ENCODE measurements at places on chromosomes 13 and 19.

DNA sequence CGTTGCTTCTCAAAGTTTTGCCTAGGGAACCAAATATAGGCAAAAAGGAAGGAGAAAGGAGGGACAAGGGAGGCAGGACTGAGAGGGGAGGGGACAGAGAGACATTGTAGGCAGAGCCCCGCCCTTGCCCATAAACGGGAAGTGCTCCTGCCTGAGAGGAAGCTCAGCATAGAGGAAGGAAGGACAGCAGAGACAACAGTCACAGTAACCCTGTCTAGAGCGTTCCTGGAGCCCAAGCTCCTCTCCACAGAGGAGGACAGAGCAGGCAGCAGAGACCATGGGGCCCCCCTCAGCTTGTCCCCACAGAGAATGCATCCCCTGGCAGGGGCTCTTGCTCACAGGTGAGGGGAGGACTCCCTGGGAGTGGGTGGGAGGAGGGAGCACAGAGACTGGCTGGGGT, at the start of gene CEACAM21:
Gene CEACAM21 (plus strand): TSS at position 169 of the 400 bp plus-strand sequence. CDS start 109 bp downstream, at position 278.
- no peak for DNase-seq

DNA sequence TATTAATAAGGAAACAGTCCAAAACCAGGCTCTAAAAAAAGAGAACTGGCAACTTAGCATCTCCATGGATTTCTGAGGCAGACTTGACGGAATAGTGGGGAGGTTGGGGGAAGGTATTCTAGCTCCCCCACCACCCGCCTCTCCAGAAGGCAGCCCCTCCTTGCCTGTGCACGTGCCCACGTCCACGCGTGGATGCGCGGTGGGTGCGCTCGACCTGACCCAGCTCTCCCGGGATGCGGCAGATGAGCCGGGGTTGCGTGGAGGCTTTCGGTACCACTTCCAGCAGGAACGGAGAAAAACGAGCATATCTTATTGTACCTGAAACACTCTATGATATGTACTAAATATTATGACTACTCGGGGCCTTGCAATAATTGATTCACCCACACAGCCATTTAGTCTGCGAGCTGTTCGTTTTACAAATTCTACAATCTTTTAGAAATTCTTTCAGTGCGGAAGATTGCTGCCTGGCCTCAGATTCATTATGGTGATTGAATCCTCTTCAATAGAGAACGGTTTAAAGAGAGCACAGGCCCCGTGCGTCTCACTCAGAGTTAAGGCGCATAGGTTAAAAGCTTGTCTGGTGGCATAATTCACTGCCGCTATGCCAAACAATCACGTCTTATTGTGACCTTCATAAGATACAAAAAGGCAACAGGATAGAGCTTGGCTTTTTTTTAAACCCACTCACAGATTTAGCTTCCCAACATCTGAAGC, 117.9 kb downstream of the URI1 start:
- no peak for DNase-seq

- DNase-seq: no peak
These were observed 1210.1 kb downstream of the DIAPH3 start for GRCh38 chr13:58953638-58954037.

DNA sequence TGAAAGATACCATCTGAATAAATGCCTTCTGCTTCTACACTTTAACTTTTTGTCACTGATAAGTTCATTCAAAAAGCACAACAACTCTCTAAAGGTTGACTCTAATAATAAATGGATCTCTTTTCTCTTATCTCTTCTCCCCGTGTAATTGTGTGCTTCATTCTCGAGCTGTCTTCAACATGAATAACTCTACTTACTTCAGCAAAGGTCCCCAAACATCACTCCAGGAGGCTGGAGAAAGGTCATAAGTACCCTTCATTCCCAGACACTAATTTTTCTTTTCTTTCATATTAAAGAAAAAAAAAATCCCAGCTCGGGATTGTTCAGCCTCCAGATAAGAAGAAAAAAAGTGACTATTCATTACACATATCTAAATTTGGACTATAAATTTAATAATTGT, 222.2 kb downstream of the FOXO1 start:
- no peak for DNase-seq

GRCh38 chr19:1289686-1290025, 4.0 kb downstream of the EFNA2 start:
- DNase-seq: no peak

DNA sequence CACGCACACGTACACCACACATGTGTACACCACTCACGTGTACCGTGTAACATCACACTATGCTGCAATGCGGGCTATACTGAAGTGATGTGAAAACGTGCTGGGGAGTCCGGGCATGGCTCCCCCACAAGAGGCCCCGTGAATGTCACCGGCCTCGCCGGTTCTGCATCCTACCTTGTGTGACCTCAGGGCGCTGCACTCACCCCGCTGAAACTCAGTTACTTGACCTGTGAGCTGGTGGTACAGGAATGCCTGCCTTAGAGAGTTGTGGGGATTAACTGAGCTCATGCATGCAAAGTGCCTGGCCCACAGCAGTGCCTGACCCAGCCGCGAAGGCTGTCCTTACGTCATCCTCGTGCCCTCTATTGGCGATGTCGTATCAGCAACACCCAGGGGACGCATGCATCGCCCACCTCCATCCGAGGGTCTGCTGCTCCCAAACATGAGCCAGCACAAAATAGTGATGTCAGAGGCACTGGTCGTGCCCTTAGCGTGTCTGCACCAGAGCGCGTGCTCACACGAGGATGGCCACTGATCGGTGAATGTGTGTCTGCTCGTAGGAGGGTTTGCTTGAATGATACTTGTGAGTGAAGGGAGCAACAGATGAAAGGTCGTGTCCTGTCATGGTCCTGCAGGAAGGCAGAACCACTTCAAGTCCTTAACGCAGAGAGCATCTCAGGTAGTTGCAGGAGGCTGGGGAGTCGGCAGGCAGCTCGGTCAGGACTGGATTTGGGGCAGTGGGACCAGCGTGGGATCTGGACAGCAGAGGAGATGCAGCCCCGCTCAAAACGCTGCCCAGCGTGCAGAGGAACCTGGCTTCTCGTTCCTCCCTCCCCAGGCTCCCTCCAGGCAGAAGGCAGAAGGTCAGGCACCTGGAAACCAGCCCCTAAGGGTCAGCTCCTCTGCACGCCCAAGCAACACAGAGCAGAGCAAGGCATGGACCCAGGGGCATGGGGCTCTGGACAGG, 126.2 kb upstream of the SPACA7 start:
- no peak for DNase-seq

DNA sequence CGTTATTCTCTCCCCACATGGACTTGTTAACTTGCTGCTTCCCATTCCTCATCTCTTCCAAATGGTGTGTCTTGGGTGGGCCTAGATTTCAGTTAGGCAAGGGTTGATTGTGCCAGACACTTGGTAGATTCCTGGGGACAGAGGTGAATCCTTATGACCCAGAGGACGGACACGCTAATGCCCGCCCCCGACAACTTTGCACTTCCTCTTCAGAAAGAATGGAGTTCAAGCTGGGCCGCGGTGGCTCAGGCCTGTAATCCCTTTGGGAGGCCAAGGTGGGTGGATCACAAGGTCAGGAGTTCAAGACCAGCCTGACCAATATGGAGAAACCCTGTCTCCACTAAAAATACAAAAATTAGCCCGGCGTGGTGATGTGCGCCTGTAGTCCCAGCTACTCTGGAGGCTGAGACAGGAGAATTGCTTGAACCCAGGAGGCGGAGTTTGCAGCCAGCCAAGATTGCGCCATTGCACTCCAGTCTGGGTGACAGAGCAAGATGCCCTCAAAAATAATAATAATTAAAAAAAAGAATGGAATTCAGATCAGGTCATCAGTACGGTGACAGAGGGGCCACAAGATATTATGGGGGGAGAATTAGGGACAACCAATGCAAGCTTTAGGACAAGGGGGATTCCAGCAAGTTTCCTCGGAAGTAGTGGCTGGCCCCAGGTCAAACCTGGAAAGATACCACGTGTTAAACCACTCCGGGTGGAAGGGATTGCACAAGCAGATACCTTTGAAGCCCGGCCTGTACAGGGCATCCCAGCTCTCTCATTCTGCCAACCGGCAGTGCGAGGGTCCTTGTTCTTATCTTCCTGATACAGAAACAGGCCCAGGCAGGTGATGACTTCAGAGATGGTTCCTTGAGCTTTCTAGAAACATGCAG, 2.7 kb downstream of the MYO9B start:
- DNase-seq: no peak

DNA sequence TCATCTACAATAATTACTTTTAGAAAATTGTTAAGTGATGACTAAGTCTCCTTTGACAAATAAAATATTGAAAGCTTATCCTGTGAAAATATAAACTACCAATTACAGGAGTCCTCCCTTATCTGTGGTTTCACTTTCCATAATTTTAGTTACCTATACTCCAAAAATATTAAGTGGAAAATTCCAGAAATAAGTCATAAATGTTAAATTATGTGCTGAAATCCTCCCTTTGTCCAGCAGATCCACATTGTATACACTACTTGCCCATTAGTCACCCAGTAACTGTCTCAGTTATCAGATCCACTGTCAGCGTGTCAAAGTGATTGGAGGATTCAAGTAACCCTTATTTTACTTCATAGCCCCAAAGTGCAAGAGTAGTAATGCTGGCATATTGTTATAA, 98.1 kb downstream of the SERP2 start:
- no peak for DNase-seq

DNA sequence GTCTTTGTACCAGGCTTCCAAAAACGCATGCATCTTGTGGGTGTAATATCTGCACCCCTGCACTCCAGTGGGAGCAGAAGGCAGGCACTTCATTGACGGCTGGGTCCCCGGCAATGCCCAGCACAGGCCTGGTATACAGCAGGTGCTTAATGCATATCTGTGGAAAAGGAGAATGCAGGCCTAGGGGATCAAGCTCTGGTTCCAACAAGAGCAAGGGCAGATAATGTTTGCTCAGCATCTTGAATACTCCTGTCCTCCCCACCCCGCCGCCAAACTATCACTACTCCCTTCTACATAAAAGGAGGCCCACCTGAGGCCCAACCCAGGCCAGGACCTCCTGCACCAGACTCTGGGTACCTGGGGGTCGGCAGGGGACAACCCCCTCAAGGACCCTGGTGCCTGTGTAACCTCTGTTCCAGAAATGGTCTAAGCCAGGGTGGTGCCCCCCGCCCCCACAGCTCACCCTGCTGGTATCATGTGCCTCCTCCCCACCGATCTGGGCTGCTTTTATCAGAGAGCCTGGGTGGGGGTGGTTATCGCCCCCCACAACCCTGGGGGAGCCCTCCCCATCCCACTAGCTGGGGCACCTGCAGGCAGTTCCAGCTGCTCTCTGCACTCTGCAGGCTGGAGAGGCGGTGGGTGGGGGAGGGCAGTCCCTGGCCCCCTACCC, 4.8 kb downstream of the KLF16 start:
- DNase-seq: no peak

- DNase-seq: peak; percentile 46
These were observed 89.4 kb upstream of the TSHZ3 start for GRCh38 chr19:31438401-31439269.
